ENCODE measurements at places on chromosomes 11 and 22.

- DNase-seq: no peak
These were observed 42.6 kb upstream of the SYT13 start for GRCh38 chr11:45328726-45329125.

DNA sequence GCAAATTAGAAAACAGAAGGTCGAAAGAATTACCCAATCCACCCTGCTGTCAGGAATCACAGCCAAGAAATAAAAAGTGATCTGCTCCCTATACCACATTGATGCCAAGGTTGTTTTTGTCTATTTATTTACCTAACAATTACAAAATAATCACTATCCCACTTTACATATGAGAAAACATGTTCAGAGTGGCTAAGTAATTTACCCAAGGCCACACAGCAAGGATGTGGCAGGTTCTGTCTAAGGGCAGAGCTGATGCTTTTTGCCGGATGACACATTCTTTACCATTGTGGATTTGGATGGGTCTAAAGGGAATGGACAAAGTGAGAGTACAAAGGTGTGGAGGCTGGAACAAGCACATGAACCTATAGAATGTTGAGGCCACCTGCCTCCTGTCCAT lies 460.7 kb downstream of the INSC start:
- no peak for DNase-seq

DNA sequence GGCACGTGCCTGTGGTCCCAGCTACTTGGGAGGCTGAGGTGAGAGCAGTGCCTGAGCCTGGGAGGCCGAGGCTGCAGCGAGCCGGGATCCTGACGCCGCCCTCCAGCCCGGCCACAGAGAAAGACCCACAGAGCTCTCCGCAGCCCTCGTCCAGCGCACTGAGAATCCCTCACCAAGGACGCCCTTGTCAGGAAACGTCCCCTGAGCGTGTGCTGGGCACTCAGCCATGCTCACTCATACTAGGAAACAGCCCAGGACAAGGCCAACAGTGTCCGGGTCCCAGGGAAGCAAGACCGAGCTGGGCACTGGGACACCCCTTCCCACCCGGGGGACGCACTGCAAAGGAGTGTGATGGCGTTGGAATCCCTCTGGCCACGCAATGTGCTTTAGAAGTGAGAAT lies 14.5 kb downstream of the DEAF1 start:
- DNase-seq: no peak

- no peak for DNase-seq
These were observed 1.0 kb downstream of the KIAA0930 start for GRCh38 chr22:45239681-45240051.

GRCh38 chr11:55956521-55956920 lies 13.2 kb downstream of the OR10AG1 start:
- DNase-seq: no peak

Data from AG09309 (cell line).